ENCODE measurements at places on chromosomes 16 and 17. TPM values are rescaled to one million over a fixed set of nuclear protein-coding genes. Genes with fewer than 3 reads are reported as not detected.
A peak's percentile ranks its signal among the peaks of the same experiment; 100 is the strongest.

- H3K36me3 ChIP-seq = no peaks in the 10 kb centered on the region
- peaks cover 3% of the 10 kb centered on the region for H3K4me1 ChIP-seq
- no peak for DNase-seq
These were observed 30.0 kb upstream of the SKAP1 start for GRCh38 chr17:48460052-48460451.

DNA sequence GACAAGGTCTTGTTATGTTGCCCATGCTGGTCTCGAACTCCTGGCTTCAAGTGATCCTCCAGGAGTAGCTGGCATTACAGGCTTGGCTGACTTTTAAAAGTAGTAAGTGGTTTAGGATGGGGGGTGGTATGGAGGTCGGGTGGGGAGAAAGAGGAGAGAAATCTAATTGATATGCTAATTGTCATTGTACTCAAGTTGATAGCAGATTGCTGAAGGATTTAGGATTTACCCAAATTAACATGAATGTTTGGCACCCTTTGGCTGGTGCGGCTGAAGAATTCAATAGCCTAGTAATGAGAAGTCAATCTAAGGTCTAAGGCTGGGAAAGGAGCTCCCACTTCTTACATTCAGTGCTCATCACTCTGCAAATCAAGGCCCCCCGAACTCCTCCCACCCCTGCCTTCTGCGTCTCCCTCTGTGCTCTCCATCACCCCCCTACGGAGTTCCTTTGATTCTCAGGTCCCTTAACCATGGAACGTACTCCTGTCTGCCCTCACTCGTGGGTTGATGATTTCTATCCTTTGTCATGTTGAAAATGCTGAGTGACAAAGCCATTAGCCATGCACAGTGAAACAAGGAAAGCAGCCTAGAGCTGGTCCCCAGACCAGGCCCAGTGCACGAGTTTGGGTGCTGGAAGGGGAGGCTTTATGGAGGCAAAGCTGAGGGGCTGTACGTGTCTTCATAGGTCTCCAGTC is 17.3 kb downstream of the CDH13 start:
- no peaks in the 10 kb centered on the region for H3K36me3 ChIP-seq
- H3K4me3 ChIP-seq = no peak overlapping the region
- DNase-seq = no peak
- H3K4me1 ChIP-seq = no peaks in the 10 kb centered on the region
- no peak overlapping the region for H3K27ac ChIP-seq
- no peaks in the 10 kb centered on the region for H3K27me3 ChIP-seq

DNA sequence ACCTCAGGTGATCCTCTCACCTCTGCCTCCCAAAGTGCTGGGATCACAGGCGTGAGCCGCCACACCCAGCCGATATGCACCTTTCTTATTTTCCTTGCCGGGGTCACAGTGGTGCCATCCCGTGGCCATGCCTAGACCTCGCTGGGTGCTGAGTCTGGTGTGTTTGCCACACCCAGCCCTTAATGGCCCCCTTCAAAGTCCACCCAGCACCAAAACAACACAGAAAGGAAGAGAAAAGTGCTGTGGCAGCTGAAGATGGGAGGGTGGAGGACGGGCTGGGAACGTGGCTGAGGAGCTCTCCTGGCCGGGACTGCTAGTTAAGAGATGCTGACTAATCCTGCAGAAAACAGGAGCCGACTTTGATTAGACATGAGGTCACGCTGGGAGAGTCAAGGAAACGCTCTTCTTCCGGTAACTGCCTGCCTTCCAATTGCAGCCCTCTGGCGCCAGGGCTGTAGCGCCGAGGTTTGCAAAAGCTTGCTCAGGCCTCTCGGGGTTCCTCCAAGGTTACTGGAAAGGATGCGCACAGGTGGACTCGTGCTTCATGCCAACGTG is 10.9 kb downstream of the SLC43A2 start:
- no peak overlapping the region for H3K4me3 ChIP-seq
- no peak for DNase-seq
- no peak overlapping the region for H3K27ac ChIP-seq
- no peaks in the 10 kb centered on the region for H3K27me3 ChIP-seq
- no peaks in the 10 kb centered on the region for H3K4me1 ChIP-seq

DNA sequence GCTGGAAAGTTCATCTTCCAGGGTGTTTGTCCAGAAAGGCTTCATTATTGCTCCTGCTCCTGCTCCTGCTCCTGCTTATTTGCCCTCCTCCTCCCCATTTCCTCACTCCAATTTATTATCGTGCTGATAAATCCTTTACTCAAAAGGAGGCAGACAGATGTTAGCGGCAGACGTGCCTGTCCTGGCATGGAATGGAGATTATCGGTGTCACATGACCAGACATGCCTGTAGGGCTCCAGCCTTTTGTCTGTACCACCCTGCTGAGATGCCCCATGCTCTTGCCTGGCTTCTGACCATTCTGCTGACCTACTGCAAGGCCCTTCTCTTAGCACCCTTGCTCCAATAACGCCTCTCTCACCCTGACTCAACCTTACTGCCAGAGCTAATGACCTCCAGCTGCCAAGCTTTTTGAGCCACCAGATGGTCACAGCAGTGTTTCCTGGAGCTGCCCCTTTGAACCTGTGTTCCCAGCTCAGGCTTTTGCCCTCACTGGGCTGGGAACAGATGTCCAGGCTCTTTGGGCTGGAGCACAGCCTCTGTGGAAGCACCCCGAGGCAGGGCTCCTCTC is 12.8 kb downstream of the DNAH9 start:
- no peak overlapping the region for H3K4me3 ChIP-seq
- H3K27ac ChIP-seq = no peak overlapping the region
- no peaks in the 10 kb centered on the region for H3K4me1 ChIP-seq
- no peak for DNase-seq

Gene SLC47A1
- 0.64 TPM for total RNA-seq

GRCh38 chr16:80387318-80387921 is 153.4 kb upstream of the DYNLRB2 start:
- H3K27ac ChIP-seq = no peak overlapping the region
- DNase-seq = no peak
- H3K36me3 ChIP-seq = no peaks in the 10 kb centered on the region

- H3K36me3 ChIP-seq = no peaks in the 10 kb centered on the region
- H3K27me3 ChIP-seq = peaks cover 5% of the 10 kb centered on the region
- H3K27ac ChIP-seq = no peak overlapping the region
- no peaks in the 10 kb centered on the region for H3K4me1 ChIP-seq
These were observed 146.2 kb downstream of the ENGASE start for GRCh38 chr17:79220713-79221291.

GRCh38 chr17:4959261-4959965 is 8.2 kb downstream of the SPAG7 start:
- H3K27me3 ChIP-seq = no peaks in the 10 kb centered on the region
- H3K36me3 ChIP-seq = peaks cover 34% of the 10 kb centered on the region
- DNase-seq = no peak
- no peak overlapping the region for H3K4me3 ChIP-seq

Gene KRTAP4-5
- not detected for total RNA-seq

DNA sequence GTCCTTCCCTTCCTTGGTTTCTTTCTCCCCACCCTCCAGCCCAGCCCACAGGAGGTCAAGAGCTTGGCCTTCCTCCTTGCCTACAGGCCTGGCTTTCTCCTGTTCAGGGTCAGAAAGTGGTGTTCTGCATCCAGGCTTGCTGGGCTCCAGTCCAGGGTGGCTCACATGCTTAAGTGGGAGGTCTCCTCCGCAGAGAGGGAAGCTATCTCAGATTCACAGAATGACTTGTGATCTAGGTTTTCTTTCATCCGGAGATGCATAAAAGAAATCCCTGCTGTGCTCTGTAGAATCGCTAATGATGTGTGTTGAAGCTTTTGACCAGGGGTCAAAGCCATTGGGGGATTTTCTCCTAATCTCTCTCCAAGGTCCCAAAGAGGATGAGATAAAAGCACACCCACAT is 382.3 kb upstream of the EEF2KMT start:
- no peak overlapping the region for H3K4me3 ChIP-seq
- H3K4me1 ChIP-seq = no peaks in the 10 kb centered on the region
- H3K27me3 ChIP-seq = no peaks in the 10 kb centered on the region
- DNase-seq = no peak

- no peak overlapping the region for H3K4me3 ChIP-seq
- no peaks in the 10 kb centered on the region for H3K27me3 ChIP-seq
- H3K27ac ChIP-seq = peak overlapping the region; percentile 60
- H3K36me3 ChIP-seq = no peaks in the 10 kb centered on the region
- H3K4me1 ChIP-seq = peaks cover 6% of the 10 kb centered on the region
These were observed 123.9 kb downstream of the XYLT1 start for GRCh38 chr16:17346621-17347569.

- no peak for DNase-seq
- H3K4me3 ChIP-seq = no peak overlapping the region
- no peaks in the 10 kb centered on the region for H3K27me3 ChIP-seq
These were observed 9.3 kb downstream of the ZACN start for GRCh38 chr17:76088041-76088867.

- peaks cover 19% of the 10 kb centered on the region for H3K36me3 ChIP-seq
- H3K4me3 ChIP-seq = no peak overlapping the region
These were observed 155.6 kb upstream of the CHMP6 start for GRCh38 chr17:80835816-80836657.

DNA sequence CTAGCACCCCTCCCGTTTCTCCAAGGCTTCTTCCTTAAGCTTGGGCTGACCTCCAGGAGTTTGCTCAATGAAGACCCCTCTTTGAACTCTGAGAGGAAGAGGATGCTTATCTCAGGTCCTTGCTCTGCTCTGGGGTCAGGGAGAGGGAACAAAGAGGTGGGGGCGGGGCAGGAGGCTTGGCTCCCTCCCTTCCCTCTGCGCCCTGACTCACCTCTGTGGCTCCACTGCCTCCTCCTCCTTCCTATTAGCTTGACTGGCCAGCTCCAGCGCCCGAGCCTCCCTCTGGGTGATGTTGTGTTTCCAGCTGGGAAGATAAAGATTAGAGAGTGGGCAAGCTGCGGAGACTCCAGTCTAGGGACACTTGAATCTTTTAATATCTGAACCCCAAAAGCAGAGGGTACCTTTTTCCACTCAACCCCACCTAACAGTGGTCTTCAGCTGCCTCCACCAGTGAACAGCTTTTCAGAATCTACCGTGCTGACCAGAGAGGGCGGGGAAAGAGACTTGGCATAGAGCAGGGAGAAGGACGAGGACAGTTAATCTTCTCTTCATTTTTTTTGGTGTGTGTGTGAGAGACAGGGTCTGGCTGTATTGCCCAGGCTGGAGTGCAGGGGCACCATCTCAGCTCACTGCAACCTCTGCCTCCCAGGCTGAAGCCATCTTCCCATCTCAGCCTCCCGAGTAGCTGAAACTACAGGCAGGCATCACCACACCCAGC is 6.7 kb downstream of the GIP start:
- no peak overlapping the region for H3K27ac ChIP-seq
- H3K36me3 ChIP-seq = no peaks in the 10 kb centered on the region
- no peak overlapping the region for H3K4me3 ChIP-seq
- no peaks in the 10 kb centered on the region for H3K27me3 ChIP-seq
- DNase-seq = no peak

DNA sequence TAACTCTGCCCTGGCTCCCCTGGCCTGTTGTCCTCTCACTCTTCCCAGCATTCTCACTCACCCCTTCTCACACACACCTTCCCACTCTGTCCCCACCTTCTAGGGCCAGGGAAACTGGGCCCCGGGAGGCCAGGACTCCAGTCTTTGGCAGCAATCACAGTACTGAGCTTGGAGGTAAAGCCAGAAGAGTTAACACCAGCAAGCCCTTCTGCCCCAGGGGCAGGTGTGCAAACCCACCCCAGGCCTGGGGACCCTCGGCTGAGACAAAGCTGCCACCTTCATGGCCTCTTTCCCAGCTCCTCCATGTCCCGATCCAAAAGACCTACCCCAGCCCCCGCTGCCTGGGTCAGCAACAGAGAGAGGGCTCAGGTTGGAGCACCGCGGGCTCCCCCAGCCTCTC is 36.9 kb upstream of the MLKL start:
- H3K27me3 ChIP-seq = no peaks in the 10 kb centered on the region
- H3K27ac ChIP-seq = no peak overlapping the region
- no peaks in the 10 kb centered on the region for H3K4me1 ChIP-seq
- H3K4me3 ChIP-seq = no peak overlapping the region
- DNase-seq = no peak
- H3K36me3 ChIP-seq = no peaks in the 10 kb centered on the region

Gene SLC16A13
- 1.5 TPM for total RNA-seq

- H3K4me1 ChIP-seq = peaks cover 5% of the 10 kb centered on the region
- H3K4me3 ChIP-seq = no peak overlapping the region
- H3K27me3 ChIP-seq = no peaks in the 10 kb centered on the region
- no peak for DNase-seq
- no peaks in the 10 kb centered on the region for H3K36me3 ChIP-seq
- H3K27ac ChIP-seq = no peak overlapping the region
These were observed 63.7 kb upstream of the MRTFB start for GRCh38 chr16:14007450-14007849.

- H3K4me3 ChIP-seq = no peak overlapping the region
- no peak overlapping the region for H3K27ac ChIP-seq
- no peaks in the 10 kb centered on the region for H3K4me1 ChIP-seq
- no peak for DNase-seq
- no peaks in the 10 kb centered on the region for H3K36me3 ChIP-seq
These were observed 7.3 kb downstream of the TEX2 start for GRCh38 chr17:64255764-64256163.

Gene CES5A
- total RNA-seq = not detected

Gene BLMH
- 6.9 TPM for total RNA-seq

- peaks cover 25% of the 10 kb centered on the region for H3K4me1 ChIP-seq
- no peak for DNase-seq
- H3K36me3 ChIP-seq = no peaks in the 10 kb centered on the region
- H3K27ac ChIP-seq = no peak overlapping the region
- peak overlapping the region; percentile 71 for H3K4me3 ChIP-seq
These were observed 632 bp downstream of the SLC9A5 start for GRCh38 chr16:67249178-67250044.

DNA sequence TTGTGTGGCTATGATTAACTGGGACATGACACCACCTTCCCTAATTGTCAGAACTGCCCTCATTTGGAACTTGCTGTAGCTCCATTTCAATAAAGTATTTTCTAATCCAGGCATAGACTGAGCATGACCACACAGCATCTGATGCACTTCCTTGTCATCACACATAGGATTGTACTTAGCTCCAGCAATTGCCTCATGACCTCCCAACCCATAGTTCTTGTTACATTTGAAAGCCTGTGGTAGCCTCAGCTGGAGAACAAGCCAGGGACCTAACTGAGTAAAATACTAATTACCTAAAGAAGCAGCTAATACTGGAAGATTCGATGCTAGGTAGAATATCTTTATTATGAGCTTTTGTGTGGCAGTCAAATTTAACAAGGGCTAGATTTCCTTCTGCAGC is 187.3 kb upstream of the KIF2B start:
- no peak overlapping the region for H3K27ac ChIP-seq
- H3K36me3 ChIP-seq = no peaks in the 10 kb centered on the region
- H3K27me3 ChIP-seq = no peaks in the 10 kb centered on the region
- H3K4me3 ChIP-seq = no peak overlapping the region

Gene GAN
- total RNA-seq = 2.6 TPM

- H3K36me3 ChIP-seq = no peaks in the 10 kb centered on the region
- no peak overlapping the region for H3K27ac ChIP-seq
- H3K27me3 ChIP-seq = no peaks in the 10 kb centered on the region
These were observed 355.7 kb upstream of the MON1B start for GRCh38 chr16:76835339-76835738.

Gene B3GNT9
- 40.7 TPM for total RNA-seq

GRCh38 chr17:6651354-6651918 is at the start of the genes C17orf100 and MED31:
Gene C17orf100 (plus strand): TSS chr17:6651762. CDS start chr17:6651914, 152 bp downstream.
Gene MED31 (minus strand): TSS chr17:6651605. CDS start chr17:6651528, 77 bp downstream.
- H3K36me3 ChIP-seq = peaks cover 27% of the 10 kb centered on the region
- H3K27me3 ChIP-seq = no peaks in the 10 kb centered on the region
- DNase-seq = peak; percentile 98
- peak within 1 kb of the TSS; percentile 73 for H3K27ac ChIP-seq
- H3K4me3 ChIP-seq = peak within 1 kb of the TSS; percentile 62

GRCh38 chr17:31131299-31131698 is 36.5 kb downstream of the NF1 start:
- H3K4me3 ChIP-seq = no peak overlapping the region
- no peaks in the 10 kb centered on the region for H3K27me3 ChIP-seq
- H3K4me1 ChIP-seq = peaks cover 4% of the 10 kb centered on the region
- DNase-seq = no peak

- no peak for DNase-seq
- no peaks in the 10 kb centered on the region for H3K27me3 ChIP-seq
- no peak overlapping the region for H3K4me3 ChIP-seq
- no peaks in the 10 kb centered on the region for H3K36me3 ChIP-seq
These were observed 13.2 kb upstream of the PDXDC1 start for GRCh38 chr16:14961405-14962186.
